ENCODE measurements at places on chromosomes 11 and 22.

DNA sequence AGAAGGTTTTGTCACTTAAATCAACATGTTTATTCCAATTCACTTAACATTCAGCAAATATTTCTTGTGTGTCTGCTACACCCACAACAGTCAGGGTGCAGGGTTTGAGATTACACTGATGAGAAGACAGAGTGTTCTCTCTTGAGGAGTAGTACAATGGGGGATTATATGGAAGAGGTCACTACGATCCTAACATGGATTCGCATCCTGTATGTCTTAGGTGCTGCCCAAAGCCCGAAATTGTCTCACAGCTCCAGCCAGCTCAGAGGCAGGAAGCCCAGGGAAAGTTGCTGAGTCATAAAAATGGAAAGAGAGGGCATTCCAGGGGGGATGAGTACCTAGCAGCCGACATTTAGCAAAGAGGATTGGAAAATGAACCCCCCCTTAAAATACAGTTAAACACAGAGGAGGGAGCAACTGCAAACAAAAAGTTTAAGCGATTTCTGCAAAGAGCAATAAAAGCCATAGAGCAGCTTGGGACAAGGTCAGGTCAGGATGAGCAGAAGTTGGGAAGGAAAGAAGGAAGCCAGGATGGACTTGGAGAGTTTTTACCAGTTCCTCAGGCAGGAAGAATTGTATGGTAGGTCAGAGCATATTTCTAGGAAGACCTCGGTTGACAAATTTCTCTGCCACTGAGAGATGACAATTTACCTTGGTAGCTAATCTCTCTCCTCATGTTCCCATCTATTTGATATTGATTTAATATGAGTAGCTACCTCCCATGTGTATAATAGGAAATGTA is 49.5 kb downstream of the IGLL5 start:
- DNase-seq = no peak

DNA sequence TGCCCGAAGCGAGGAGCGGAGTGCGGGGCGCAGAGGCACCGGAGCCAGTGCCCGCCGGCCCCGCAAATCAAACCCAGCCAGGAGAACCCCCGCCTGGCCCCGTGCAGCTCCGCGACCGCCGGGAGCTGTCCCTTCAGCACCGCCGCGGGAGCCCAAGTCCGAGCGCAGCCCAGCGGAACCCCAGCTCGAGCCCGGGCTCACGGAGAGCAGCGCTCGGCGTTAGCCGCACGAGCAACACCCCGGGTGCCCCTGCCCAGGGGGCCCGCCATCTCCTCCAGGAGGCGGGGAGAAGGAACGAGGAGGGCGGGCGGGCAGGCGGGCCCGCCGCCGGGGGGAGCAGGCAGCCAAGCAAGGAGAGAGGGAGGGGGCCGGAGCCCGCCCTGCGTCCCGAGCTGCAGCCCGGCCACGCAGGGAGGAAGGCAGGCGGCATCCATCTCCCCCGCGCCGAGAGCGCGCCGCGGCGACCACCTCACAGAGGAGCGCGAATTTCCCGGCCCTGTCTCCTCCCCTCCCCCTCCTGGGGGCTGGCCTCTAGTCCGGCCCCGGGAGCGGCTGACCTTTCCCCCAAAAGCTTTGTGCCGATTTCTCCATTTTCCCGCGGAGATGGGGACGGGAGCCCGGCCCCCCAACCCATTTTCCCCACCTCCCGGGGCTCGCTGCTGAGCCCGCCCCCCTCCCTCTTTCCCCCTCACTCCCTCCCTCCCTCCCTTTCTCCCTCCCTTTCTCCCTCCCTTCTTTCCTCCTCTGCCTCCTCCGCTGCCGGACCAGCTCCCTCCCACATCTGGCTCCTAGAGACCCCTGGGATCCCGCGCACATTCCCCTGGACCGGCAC is 621 bp downstream of the KCNC1 start:
- DNase-seq = peak; percentile 81

DNA sequence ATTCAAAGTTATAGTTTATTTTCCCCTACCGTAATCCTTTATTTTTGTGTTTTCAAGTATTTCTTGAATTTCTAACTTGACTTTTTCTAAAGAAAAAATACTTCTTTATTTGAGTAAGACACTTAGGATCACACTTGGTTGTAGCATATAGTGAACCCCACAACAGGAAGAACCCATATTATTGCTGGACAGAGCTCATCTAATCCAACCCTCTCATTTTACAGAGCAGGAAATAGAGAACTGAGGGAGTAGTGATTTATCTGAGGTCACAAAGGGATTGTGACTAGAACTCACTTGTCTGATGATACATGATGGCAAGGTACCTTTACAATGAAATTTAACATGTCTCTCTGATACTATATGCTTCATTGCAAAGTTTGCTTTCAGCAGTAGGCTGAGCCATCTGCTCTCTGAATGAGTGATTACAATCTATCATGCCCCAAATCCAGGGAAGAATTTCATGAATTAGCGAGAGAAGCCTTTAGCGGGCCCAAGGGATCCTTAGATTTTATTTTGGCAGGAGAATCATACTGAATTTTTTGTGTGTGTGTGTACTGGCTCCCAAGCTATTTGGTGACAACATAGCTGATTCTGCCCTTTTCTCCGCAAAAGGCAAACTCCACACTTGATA is 9.8 kb downstream of the SLC17A6 start:
- no peak for DNase-seq

DNA sequence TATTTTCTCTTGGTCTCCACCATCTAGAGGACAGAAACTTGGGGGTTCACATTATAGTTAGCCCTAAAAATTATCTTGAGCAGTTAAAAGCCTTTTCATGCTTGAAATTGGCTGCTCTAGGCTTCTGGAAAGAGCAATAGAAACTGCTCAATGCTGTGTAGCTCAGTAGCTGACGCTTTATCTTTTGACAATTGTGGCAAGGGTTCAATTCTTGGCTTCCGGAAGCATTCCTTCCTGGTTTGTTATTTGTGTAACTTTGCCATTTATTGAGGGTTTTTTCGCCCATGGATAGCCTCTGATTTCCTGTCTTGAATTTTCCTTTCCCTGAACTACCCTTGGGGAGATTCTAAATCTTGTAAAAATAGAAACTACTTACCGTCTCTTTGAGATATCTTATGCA is 10.3 kb upstream of the OR56A1 start:
- DNase-seq = no peak

DNA sequence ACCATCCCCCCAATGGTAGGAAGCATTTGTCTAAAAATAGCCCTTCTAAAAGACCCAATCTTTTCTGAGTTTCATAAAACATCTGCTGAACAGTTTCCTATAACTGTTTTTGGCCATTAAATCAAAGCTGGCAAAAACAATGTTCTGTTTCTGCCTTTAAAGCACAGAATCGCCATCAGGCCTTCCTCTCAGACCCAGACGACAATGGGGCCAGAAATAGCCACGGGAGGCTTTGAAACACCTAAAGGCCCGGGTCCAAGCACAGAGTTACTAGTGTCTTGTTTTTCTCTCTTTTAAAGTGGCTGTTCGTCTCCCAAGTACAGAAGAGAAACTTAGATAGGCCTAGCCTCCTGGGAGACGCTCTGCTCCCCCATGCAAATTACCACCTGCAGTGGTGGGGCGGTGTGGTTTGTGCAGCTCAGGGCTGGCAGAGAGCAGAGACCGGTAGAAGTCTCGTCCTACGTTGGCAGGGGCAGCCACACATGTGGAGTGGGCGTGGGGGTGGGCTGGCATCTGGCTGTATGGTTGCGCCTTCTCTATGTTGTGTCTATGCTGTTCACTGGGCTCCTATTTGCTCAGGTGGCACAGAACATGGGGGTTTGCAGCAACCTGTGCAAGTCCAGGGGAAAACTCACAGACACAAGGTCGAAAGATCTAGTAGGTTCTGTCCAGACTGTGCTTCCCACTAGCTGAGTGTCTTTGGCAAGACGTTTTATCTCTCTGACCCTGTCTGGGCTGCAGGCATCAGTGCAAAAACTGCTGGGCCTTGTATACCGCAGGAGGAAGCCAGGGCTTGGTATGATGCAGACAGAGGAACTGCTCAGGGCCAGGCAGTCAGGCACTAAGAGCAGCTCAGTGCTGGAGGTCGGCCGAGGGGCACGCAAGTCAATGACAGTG is 23.6 kb upstream of the ETS1 start:
- DNase-seq = no peak

- DNase-seq = no peak
These were observed 22.6 kb upstream of the OLFML1 start for GRCh38 chr11:7462706-7463105.
